ENCODE measurements at places on chromosomes 7 and 10. TPM values are rescaled to one million over a fixed set of nuclear protein-coding genes. Genes with fewer than 3 reads are reported as not detected.
A peak's percentile ranks its signal among the peaks of the same experiment; 100 is the strongest.

The GCK gene
- total RNA-seq: 1.8 TPM

The PCLO gene
- 1.7 TPM for total RNA-seq

The ANXA8L1 gene
- 0.68 TPM for total RNA-seq

The HOXA3 gene
- total RNA-seq: not detected

The RASSF4 gene
- 91.5 TPM for total RNA-seq

The GPR26 gene
- total RNA-seq: not detected

The IFIT1B gene
- not detected for total RNA-seq

The HOXA2 gene
- 0.14 TPM for total RNA-seq

The KIF11 gene
- 1.1 TPM for total RNA-seq

GRCh38 chr10:37269554-37270256, 144.3 kb downstream of the ANKRD30A start:
- no peak for DNase-seq

GRCh38 chr7:114650491-114650890, 235.9 kb downstream of the FOXP2 start:
- no peak for DNase-seq

DNA sequence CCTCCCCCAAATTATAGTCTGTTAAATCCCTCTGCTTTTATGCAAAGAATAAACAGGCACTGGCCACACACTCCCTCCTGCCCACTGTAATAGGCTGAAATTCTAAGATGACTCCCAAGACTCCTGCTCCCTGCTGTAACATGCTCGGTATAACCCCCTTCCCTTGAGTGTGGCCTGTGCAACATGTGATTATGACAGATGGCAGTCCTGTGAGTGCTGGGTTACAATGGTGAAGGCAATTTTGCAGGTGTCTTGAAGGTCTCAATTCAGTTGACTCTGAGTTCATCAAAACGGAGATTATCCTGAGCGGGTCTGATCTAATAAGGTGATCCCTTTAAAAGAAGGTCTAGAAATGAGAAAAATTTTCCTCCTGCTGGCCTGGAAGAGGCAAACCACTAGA, 55.9 kb downstream of the CREB3L2 start:
- no peak for DNase-seq

- no peak for DNase-seq
Observed at GRCh38 chr7:32658467-32658869, 163.2 kb downstream of the AVL9 start.

- DNase-seq: no peak
Observed at GRCh38 chr7:132527467-132528410, 48.5 kb downstream of the PLXNA4 start.

GRCh38 chr10:101573885-101574753, 13.9 kb downstream of the POLL start:
- DNase-seq: no peak

DNA sequence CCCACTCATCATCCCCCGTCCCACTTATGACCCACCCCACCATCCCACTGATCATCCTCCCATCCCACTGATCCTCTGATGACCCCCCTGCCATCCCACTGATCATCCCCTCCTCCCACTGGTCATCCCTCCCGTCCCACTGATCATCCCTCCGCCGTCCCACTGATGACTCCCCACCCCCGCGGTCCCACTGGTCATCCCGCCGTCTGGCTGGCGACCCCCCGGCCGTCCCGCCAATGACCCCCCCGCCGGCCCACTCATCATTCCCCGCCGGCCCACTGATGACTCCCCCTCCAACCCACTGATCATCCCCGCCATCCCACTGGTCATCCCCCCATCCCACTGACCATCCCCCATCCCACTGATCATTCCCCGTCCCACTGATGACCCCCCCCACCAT, 161.1 kb downstream of the GRM8 start:
- no peak for DNase-seq

- no peak for DNase-seq
Observed at GRCh38 chr10:10917031-10917430, 100.6 kb upstream of the CELF2 start.

DNA sequence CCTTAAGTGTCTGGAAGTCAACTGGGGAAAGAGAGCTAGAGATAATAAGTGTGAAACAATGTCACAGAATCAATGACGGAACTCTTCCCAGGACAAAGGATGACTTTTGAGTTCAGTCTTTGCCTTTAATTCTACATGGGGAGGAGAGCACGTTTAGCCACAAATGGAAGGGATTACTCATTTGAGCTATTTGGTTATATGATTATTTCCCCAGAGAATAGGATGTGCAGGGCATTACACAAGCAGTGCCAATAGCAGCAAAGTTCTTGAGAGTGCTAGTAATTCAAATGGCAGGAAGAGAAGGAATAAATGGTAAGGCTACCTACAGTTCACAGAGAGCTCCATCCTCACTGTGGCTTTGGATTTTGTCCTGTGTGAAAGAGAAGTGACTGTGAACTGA, 6.0 kb downstream of the EGFR start:
- no peak for DNase-seq

- DNase-seq: peak; percentile 74
Observed at GRCh38 chr10:114767101-114767985, 54.2 kb upstream of the FHIP2A start.

GRCh38 chr10:47374611-47375536, 9.2 kb downstream of the ZNF488 start:
- DNase-seq: no peak

- no peak for DNase-seq
Observed at GRCh38 chr10:55224007-55224781, 423.2 kb upstream of the PCDH15 start.

GRCh38 chr10:103197174-103197573, 4.1 kb upstream of the NT5C2 start:
- DNase-seq: no peak

GRCh38 chr10:63423494-63423893, 42.3 kb downstream of the JMJD1C start:
- DNase-seq: no peak

DNA sequence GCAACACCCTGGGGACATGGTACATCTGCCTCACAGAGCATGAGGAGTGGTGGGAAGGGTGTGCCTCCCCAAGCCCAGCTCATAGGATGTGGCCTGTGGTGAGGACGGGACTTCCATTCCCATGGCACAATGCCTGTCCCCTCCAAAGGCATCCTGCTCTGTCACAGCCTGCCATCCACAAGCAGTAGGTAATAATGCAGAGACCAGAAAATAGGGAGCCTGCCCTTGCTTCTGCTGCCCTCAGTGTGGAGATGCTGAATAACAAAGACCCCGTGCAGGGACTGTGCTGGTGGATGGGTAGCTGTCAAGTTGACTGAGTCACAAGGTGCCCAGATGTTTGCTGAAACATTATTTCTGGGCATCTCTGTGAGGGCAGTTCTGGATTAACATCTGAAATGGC, 199.9 kb upstream of the GRB10 start:
- DNase-seq: no peak

GRCh38 chr10:31660300-31660699, 268.3 kb downstream of the ARHGAP12 start:
- no peak for DNase-seq

- DNase-seq: no peak
Observed at GRCh38 chr10:9294132-9294663, 1239.7 kb downstream of the GATA3 start.

- DNase-seq: no peak
Observed at GRCh38 chr7:84100866-84101265, 93.7 kb downstream of the SEMA3A start.
